Frontal cortex (tissue), 4 donors: ENCODE measurements at places on chromosomes 1 and 21. TPM values are rescaled to one million over a fixed set of nuclear protein-coding genes. Genes with fewer than 3 reads are reported as not detected.

DNA sequence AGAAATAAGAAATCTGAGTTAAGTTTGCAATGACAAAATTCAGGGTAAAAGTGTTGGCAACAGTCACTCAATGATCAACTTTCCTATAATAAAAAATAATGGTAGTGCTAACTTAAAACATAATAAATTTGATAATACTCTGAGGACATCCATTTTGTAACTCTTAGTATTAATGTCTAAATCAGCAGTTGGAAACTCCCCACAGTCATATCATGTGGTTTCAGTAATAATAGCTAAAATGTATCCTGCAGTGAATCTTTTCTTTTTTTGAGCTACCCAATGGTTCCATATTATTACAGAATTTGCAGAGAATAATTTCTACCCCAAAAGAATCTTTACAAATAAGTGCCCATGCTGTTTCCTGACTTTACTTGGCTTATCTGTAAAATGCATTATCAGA is 286.7 kb downstream of the PTPRC start:
- DNase-seq: no peak

GRCh38 chr1:12232221-12232620 is 2.4 kb downstream of the VPS13D start:
- DNase-seq: no peak

GRCh38 chr1:8343464-8344001 is 25.6 kb downstream of the SLC45A1 start:
- DNase-seq: no peak

The KCNE2 gene
- total RNA-seq: under 0.01 TPM

The GPR25 gene
- total RNA-seq: not detected
